ENCODE measurements at places on chromosomes 2 and 18.
A peak's percentile ranks its signal among the peaks of the same experiment; 100 is the strongest.

- no peak for DNase-seq
These were observed 17.8 kb downstream of the RNF144A start for GRCh38 chr2:6934758-6935651.

GRCh38 chr2:43073401-43073825, 153.0 kb downstream of the ZFP36L2 start:
- DNase-seq = no peak

GRCh38 chr18:21741562-21742314, 1.1 kb downstream of the MIB1 start:
- DNase-seq = peak; percentile 10

DNA sequence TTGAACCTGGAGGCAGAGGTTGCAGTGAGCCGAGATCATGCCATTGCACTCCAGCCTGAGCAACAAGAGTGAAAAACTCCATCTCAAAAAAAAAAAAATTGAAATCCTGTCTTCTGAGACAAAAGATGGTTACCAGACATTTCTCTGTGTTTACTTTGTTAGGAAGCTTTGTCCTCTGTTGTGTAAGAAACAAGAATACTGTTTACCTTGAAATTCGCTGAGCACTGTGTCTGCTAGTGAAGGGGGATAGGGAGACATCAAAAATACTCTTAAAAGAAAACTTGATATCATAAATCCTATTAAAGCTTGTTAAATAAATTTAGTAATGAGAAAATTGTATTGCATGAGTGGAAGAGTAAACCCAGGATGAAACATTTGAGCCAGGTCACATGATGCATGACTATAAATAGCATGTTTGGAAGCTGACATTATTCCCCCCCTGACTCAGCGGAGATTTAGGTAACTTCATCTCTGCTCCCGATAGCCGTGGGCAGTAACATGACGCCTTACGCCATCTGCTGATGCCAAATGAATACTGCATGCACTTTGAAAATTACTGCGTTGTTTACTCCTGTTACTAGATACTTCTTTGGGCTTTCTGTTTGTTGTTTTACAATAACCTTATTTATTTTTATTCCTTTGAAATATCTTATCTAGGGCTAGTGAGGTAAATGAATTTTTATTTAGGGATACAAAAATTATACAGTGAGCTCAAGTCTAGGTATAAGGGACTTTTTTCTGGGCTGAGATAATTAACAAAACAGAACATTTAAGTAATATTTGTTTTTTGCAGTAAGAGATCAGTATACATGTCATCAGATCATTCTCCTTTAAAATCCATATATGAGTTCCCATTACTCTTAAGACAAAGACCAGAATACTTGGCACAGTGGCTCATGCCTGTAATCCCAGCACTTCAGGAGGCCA, 134.9 kb downstream of the MAP3K20 start:
- DNase-seq = no peak

GRCh38 chr2:174210862-174211261, 37.5 kb downstream of the OLA1 start:
- DNase-seq = no peak

DNA sequence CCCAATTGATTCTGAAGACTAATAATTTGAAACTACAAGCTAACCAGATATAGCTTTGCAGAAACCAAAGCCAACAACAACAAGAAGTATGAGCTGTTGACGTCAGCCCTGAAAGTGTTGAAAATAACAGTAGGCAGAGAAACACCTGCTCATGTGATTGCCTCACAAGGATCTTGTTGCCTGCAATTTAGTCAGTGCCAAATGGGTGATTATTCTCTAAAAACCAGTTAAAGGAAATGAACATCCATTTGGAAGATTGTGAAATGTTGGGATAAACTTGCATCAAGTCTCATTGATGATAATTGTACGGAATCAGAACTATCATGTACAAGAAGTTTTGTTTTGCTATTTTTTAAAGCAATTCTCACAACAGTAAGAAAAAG, 2.8 kb downstream of the CYTIP start:
- DNase-seq = no peak

DNA sequence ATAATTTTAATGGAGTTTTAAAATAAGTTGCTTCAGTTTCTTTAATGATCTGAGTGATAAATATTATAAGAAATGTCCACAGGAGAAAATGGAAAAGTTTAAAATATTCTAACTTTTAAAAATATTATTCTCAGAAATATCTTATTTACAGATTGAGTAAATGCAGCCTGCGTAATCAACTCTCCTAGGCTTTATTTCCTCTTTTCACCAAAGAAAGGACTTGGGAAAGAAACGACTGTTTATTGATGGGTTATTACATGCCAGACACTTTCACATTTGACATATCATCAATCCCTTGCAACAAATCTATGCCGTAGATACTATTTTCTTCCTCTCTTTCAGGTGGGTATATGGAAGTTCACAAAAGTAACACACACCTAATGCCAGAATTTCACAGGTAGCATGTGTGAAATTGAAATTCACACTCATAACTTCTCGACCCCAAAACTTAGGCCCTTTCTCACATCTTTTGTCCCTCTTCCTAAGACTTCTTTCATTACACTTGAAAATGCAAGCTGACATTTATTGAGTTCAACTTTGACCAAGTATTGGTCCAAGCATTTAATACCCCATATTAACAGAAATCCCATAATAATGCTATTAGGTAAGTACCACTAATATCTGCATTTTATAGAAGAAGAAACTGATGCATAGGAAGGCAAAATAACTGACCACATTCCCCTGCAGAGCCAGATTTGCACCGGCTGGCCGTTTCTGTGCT, 49.2 kb downstream of the MYOM1 start:
- no peak for DNase-seq

- DNase-seq = no peak
These were observed 28.4 kb upstream of the PUM2 start for GRCh38 chr2:20378891-20379519.

DNA sequence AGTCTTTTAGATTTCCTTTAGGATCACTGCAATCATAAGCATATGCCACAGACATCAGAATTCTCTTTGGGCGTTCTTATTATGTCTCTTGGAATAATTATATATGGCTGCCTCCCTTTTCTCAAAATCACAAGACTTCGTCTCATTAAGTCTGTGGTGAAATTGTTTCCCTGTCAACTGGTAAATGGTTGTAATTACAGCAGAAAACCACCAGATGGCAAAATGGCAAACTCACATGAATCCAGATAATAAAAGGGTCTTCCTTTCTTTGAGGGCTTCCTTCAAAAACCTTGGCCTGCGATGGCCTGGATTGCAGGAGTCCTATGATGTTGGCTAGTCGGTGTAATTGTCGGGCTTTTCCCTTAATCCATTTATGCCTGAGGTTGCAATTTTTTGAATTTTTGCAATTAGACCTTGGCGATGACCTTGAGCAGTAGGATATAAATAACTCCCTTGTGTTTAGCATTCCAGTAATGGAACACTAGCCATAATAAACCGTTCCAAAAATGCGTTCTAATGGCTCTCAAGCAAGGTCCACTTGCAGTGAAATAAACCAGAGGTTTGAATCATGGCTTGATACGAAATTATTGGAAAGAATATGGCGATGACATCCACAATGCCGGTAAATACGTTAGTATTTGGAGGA, 656.4 kb downstream of the MBD2 start:
- DNase-seq = no peak

DNA sequence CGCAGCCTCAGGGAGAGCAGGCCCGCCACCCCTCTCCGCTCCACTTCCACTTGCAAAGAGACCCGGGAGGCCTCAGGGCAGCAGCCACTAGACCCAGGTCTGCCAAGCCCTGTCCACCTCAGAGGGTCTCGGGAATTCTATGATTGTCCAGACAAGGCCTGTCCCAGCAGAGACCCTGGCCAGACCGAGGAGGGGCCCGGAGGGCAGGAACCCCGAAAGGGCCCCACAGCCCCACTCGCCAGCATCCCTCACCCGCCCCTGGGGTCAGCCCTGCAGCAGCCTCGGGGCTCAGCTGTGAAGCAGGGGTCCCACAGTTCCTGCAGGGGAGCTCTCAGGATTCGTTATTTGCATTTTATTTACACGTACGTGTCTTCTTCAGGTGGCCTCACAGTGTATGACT, 269.5 kb downstream of the EIPR1 start:
- no peak for DNase-seq
